HCEC 1CT (cell line): ENCODE measurements at places on chromosomes 1 and 21.

DNA sequence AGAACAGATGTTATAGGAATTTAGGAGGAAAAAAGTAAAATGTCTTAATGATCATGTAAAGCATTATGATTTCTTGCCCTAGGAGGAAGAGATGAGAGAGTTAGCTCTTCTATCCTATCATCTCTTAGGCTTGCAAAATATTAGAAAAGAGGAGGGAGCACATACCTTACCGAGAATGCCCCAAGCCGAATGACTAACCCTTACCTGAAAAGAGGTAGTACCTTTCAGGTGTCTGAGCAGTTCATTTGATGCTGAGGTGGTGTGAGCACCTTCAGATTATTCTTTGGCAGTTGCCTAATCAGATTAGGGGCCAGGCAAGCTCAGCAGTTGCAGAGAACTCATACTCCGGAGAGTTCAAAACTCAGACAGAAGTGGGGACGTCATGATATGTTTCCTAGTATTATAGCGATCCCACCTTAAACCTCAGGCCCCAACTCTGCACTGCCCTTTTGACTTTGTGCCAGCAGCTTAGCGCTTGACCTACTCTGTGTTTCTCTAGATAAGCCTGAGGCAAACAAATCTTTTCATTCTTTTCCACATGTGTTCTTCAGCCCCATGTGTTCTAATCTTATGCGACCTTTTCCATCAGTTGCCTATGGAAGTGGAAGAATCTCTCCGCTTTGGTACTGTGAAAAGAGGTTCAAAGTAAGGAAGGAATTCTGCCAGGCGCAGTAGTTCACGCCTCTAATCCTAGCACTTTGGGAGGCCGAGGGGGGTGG is 52.5 kb downstream of the ATP2B4 start:
- DNase-seq = no peak

DNA sequence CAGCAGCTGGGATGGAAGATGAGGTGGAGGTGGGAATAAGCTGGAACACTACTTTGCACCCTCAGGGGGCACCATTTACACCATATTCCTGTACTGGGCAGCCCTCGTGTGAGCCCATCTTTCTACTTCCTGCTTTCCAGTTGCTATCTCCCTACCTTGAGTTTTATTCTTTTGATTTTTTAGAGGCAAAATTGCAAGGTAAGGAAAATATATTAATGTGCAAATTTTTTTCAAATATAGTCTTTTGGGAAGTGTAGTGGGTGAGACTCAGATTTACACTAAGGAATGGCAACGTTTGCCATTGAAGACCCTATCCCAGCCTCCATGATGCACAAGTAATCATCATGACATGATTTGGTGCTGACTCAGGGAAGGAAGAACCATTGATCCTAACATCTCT is 31.1 kb upstream of the DUSP23 start:
- DNase-seq = no peak

- no peak for DNase-seq
Measured at GRCh38 chr1:164564378-164564777, 5.4 kb downstream of the PBX1 start.

DNA sequence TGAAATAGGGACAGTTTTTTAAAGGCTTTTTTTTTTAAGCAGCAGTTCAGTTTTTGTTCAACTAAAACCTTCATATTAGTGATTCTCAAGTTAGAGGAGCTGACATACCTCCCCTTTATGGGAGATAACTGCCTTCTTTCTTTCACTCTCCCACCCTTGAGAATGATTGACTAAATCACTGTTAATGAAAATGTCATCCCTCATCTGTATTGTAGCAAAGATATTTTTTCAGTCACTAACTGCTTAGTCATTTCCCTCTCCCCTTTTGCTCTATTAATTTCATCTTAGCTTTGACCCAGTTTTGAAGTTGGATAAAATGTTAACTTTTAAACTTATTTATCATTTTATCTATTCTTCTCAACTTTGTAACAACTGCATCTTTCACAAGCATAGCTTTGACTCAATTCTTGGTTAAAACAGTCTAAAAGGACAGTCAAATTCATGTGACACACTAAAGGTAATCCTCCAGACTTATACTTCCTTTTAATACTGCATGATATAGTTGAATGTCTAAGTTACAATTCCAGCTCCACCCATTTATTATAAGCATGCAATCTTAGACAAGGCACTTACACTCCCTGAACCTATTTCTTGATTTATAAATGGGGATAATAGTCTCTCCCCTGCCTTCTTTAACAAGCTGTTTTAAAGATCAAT is 17.1 kb downstream of the CAPZA1 start:
- no peak for DNase-seq

GRCh38 chr21:42238185-42238934 is 19.4 kb downstream of the ABCG1 start:
- DNase-seq = no peak

- no peak for DNase-seq
Measured at GRCh38 chr1:182910143-182910542, 42.8 kb downstream of the SHCBP1L start.

DNA sequence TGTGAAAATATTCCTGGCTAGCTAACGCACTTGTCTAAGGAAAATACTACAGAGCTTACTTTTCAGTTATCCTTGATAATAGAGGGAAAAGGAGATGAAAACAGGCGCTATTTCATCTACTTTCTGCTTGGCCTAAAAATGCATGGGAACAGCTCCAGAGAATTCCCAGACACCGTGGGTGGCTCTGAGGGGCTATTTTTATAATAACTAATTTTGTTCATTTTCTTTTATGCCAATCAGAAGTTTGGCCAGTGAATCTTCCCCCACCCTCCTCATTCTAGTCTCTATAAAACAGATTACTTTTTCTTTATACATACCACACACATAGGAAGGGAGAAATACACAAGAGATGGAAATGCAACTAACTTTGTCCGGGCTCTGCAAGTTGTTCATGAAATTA is 322.9 kb downstream of the SETD4 start:
- no peak for DNase-seq

- peak; percentile 26 for DNase-seq
Measured at GRCh38 chr21:32565856-32566465, 19.4 kb downstream of the TCP10L start.

DNA sequence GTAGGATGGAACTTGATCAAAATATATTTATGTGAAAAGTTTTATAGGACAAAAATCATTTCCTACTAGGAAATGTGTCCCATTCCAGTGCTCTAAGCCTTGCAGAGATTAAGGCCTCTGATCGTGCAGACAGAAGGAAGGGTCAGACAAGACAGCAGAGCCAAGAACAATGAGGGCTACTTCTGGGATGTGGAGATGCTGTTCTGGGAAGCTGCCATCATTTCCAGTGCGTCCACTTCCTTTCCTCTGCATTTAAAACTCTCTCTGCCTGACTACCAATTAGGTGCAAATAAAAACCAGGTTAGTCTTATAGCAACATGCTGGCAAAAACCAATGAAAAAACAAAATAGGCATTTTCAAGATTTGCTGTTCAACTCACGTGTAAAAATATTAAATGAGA is 36.1 kb downstream of the BEND5 start:
- no peak for DNase-seq

- no peak for DNase-seq
Measured at GRCh38 chr1:182303778-182304177, 87.8 kb downstream of the GLUL start.

- DNase-seq = no peak
Measured at GRCh38 chr1:54285815-54286345, 85.9 kb downstream of the MRPL37 start.

GRCh38 chr1:65238010-65238409 is 71.3 kb upstream of the DNAJC6 start:
- no peak for DNase-seq

DNA sequence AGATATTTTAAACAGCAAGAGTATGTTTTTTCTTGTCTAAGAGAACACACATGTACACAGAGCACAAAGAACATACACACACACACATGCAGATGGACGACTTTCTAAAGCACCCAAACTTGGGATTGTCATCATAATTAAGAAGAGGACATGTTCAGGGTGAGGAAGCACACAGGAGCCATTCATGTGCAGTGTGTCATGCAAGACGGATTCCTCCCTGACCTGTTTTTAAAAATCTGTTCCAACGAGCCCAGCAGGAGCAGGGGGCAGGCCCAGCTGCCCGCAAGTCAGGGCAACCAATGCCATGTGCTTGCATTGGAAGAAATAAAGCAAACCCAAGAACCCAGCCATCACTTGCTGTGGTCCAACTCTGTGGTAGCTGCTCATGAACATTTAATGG is 167.3 kb upstream of the ZNF644 start:
- no peak for DNase-seq

DNA sequence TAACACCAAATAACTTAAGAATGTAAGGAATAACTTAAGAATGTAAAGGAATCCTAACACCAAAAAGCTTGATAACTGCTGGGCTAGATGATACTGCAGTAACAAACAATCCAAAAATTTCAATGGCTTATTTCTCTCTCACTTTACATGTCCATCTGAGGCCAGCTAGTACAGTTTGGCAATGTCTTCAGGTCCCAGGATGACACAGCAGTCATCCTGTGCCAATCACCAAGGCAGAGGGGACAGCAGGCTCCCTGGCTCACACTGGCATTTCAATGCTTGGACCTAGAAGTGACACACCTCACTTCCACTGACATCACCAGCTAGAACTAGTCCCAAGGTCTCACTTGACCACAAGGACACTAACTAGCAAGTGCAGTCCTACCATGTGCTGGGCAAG is 15.3 kb downstream of the DNAJC11 start:
- peak; percentile 31 for DNase-seq

- DNase-seq = no peak
Measured at GRCh38 chr1:44119525-44119924, 904 bp downstream of the KLF17 start.

DNA sequence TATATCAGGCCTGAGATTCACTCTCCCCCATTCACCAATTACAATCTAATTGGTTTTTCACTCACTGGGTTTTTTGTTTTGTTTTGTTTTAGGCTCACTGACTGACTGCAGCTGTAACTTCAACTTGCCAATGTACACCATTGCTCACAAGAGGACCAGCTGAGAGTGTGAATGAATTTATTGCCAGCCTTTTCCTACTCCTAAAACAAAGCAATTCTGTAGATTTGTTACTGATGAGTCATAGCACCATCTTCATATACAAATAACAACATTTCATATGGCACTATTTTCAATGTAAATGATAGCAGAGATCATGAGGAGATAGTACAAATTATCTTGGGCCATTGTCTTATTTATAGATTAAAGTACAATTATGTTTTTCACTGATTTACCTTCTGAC is 76.0 kb upstream of the DPYD start:
- peak; percentile 38 for DNase-seq
